ENCODE measurements at places on chromosomes 1 and 21.

GRCh38 chr1:174448531-174448883 lies 743 bp downstream of the GPR52 start:
- DNase-seq = no peak

- no peak for DNase-seq
These were observed 989 bp upstream of the PIGR start for GRCh38 chr1:206947255-206947654.

- DNase-seq = no peak
These were observed 4.5 kb downstream of the CDKN2C start for GRCh38 chr1:50974618-50974935.

DNA sequence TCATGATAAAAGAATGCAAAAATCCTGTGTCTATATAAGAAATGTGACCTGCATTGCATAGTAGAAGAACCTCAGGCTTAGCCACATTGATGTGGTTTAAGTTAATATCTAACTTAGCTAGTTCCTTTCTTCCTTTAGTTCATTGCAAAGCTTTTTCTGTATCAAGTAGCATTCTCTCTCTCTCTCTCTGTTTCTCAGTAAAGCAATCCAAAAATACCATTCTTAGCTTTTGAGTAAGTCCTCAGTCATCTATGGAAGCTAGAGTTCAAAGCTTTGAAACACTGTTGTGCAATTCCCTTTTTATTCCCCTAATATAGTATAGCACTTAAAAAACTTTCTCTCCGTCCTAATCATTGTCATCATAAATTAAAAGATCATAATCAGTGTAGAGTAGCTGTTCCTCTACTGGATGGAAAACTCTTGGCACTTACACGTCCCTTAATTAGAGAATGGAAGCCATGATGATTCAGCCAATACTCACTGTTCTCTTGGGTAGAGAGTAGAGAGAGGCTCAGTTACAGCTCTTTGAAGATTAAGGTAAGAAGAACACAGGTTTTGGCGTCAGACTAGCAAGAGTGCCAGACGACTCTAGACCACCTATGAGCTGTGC lies 350.3 kb upstream of the LYPLAL1 start:
- DNase-seq = peak; percentile 63

DNA sequence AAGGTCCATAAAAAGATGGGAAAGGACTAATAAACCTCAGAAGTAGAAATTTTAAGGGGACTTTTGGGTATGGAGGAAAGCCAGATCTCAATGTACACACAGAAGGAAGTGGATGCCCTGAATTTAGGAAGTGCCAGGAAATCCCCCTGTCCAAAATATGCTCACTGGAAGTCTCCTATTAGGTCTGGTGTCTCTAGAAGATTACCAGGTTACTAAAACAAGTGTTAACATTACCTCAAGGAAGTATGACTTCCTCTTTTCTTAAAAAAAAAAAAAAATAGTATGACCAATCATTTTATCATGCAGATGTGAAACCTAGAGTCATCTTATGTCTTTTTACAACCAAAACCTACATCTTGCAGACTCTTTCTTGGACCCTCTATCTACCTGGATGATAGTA lies 30.7 kb downstream of the CD58 start:
- DNase-seq = no peak

DNA sequence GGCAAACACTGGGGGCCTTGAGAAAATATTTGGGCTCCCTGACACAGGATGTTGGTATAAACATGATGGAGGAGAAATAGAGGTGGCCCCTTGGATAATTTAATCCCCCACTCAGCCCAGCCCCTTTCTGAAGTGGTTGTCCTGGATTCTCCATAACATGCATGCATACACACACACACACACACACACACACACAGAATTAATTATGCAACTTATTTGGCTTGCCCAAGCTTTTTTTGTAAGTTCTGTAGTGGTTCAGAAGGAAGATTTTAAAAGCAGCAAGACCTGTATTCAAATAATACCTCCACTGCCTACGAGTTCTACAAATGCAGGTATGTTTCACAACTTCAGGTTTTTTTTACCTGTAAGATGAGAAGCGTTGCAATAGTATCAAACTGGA lies 15.0 kb downstream of the ATF3 start:
- DNase-seq = no peak

DNA sequence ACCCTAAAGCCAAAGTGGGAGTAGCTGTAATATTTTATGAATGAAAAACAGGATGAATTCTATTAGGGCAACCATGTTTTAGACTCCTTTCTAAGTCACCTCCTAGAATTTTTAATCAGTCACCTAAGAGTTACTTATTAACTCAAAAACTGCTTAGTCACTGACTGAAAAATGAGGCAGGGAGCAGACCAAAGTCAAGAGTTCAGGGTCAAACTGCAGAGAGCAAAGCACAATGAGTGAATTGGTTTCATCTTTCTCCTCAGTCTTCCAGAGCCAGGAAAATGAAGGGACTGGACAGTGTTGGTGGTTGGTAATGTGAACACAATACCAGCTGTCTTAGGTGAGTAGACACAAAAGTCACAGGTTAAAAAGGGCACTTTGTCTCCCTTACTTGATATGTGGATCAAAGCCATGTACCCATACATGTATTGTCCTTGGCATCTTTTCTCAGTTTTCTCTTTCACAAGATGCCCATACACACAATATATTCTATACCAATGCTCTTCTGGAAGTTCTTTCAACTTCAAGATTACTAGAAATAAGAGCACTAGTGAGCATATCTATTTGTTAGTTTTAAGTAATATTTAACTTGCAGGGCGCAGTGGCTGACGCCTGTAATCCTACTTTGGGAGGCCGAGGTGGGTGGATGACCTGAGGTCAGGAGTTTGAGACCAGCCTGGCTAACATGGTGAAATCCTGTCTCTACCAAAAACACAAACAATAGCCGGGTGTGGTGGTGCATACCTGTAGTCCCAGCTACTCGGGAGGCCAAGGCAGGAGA lies 42.2 kb downstream of the ATP1B1 start:
- DNase-seq = no peak

- no peak for DNase-seq
These were observed 19.2 kb downstream of the DDI2 start for GRCh38 chr1:15636436-15636835.

GRCh38 chr1:212219679-212220463 lies 65.3 kb upstream of the PPP2R5A start:
- no peak for DNase-seq

- DNase-seq = no peak
These were observed 158.9 kb downstream of the PCBP3 start for GRCh38 chr21:45802425-45802824.

Data from AG09319 (cell line).